ENCODE measurements at places on chromosomes 2 and 18.

DNA sequence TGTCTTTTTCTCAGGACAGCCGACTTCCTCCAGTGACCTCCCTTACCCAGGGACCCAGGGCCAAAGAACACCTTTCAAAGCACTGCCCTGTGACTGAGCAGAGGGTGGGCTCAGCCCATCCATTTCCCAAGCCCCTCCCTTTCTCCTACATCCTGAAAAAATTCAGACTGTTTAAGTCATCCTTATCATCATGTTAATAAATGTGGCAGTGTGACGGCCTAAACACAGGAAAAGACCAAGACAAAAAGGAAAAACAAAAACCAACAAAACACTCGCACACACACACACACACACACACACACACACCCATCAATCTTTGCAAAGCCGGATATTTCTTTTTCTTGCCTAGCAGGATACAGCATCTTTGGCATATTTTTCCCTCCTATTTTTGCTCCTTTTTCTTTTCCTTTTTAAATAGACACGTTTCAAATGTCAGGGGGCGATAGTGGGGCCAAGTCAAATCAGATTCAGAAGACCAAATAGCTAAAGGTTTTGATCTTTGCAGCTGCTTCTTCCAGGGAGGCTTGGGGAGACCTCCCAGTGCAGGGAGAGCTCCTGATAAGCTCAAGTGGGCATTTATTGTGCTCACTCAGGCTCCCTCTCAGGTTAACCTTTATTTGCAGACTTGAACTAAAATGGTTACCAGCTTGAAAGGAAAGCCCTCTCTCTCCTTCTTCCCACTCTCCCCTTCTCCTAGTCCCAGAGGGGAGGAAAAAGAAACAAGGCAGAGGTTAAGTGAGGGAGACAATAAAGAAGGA lies 39.5 kb upstream of the NRP2 start:
- no peak overlapping the region for H3K27ac ChIP-seq
- no peak overlapping the region for H3K4me3 ChIP-seq
- no peaks in the 10 kb centered on the region for H3K4me1 ChIP-seq

GRCh38 chr2:8615252-8615575 lies 66.6 kb upstream of the ID2 start:
- no peak overlapping the region for H3K4me3 ChIP-seq
- no peak overlapping the region for H3K27ac ChIP-seq
- H3K27me3 ChIP-seq, result no peaks in the 10 kb centered on the region
- H3K4me1 ChIP-seq, result no peaks in the 10 kb centered on the region
- DNase-seq, result no peak

- H3K27ac ChIP-seq, result no peak overlapping the region
- H3K4me1 ChIP-seq, result peaks cover 3% of the 10 kb centered on the region
Observed at GRCh38 chr2:134248913-134249312, 5.0 kb upstream of the MGAT5 start.

DNA sequence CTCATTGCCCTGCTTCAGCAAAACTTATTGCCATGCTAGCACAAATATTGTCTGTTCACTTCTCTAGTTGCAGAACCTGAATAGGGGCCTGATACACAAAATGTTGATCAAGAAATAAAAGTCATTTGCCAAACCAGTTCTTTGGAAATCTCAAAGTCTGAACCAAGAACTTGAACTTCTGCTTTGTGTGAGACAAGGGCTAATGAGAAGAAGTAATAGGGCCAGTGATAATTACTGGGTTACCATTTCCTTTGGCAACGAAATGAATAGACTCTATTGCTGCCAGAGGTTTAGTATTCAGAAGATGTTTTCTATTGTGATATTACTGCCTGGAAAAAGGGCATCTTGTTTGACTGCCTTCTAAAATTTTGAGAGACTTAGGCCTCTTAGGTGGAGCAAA lies 35.0 kb downstream of the TMEFF2 start:
- H3K27ac ChIP-seq, result no peak overlapping the region
- no peak for DNase-seq
- no peak overlapping the region for H3K4me3 ChIP-seq

DNA sequence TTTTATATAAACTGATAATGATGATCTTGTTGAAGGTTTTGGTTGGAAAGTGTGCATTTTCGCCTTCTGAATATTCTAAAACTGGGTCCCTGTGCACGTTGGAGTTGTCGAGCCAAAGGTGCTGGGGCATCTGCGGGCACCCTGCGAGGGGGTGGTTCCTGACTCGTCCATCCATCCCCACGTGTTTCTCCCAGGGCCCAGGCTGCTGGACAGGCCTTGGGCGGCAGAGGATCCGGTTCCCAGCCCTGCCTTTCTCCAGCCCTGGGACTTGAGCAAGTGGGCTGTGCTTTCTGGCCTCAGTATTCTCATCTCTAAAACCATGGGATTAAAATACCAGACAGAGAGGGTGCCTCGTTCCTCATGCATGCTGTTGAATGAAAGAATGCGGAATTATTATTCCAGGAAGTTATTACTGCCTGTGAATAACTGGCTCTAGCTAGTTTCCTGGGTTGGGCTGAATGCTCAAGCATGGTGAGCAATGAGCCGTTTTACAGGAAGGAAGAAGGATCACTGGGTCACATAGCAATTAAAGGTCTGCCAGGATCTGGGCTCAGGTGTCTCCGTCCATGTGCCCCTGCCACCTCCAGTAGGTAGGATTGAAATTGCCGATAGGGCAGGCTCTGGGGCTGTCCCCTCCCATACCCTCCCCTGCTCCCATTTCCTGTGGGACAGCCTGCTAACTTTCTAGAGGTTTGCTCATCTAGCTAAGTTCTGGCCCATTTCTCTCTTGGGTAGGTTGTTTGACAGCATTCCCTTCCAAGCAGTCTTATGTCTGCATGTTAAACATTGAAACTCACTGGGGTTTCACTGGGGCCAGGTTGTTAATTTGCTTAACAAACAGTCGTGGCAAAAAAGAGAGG lies 77.2 kb upstream of the HS6ST1 start:
- H3K36me3 ChIP-seq, result no peaks in the 10 kb centered on the region
- H3K27me3 ChIP-seq, result no peaks in the 10 kb centered on the region
- H3K4me1 ChIP-seq, result no peaks in the 10 kb centered on the region
- H3K27ac ChIP-seq, result no peak overlapping the region

- no peak overlapping the region for H3K4me3 ChIP-seq
- DNase-seq, result no peak
- H3K4me1 ChIP-seq, result no peaks in the 10 kb centered on the region
Observed at GRCh38 chr2:182220335-182220734, 206.5 kb downstream of the PDE1A start.

GRCh38 chr2:904246-905024 lies 46.2 kb upstream of the SNTG2 start:
- DNase-seq, result no peak
- H3K4me3 ChIP-seq, result no peak overlapping the region
- no peaks in the 10 kb centered on the region for H3K27me3 ChIP-seq
- no peaks in the 10 kb centered on the region for H3K4me1 ChIP-seq
- H3K27ac ChIP-seq, result no peak overlapping the region
- no peaks in the 10 kb centered on the region for H3K36me3 ChIP-seq

DNA sequence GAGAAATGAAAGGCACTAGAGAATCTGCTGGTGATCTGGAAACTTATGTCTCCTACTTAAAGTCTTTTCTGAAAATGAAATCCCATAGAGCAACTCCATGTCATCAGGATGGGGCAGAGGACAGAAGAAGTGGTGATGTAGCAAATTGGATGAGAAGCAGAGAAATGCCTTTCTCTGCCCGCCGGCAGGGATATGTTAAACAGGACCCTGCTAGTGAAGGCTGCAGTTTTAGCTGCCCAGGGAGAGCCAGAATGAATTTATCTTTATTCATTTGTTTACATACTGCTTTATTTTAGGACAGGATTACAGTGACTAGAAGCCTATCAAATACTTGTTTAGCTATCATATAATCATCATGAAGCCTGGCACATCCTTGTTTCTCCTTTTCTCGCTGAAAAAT lies 247.0 kb downstream of the DOK6 start:
- no peaks in the 10 kb centered on the region for H3K36me3 ChIP-seq
- no peak for DNase-seq
- H3K27ac ChIP-seq, result no peak overlapping the region
- no peak overlapping the region for H3K4me3 ChIP-seq
- H3K4me1 ChIP-seq, result no peaks in the 10 kb centered on the region
- no peaks in the 10 kb centered on the region for H3K27me3 ChIP-seq

GRCh38 chr18:12239431-12239830 lies 14.7 kb upstream of the CIDEA start:
- H3K27ac ChIP-seq, result no peak overlapping the region
- H3K4me1 ChIP-seq, result peaks cover 6% of the 10 kb centered on the region
- DNase-seq, result no peak
- no peaks in the 10 kb centered on the region for H3K36me3 ChIP-seq
- H3K27me3 ChIP-seq, result no peaks in the 10 kb centered on the region

- H3K36me3 ChIP-seq, result no peaks in the 10 kb centered on the region
- H3K27ac ChIP-seq, result no peak overlapping the region
- DNase-seq, result no peak
- no peak overlapping the region for H3K4me3 ChIP-seq
- no peaks in the 10 kb centered on the region for H3K27me3 ChIP-seq
- no peaks in the 10 kb centered on the region for H3K4me1 ChIP-seq
Observed at GRCh38 chr2:146918280-146918679, 926.5 kb upstream of the ACVR2A start.
